ENCODE measurements at places on chromosomes 13 and 19.
A peak's percentile ranks its signal among the peaks of the same experiment; 100 is the strongest.

DNA sequence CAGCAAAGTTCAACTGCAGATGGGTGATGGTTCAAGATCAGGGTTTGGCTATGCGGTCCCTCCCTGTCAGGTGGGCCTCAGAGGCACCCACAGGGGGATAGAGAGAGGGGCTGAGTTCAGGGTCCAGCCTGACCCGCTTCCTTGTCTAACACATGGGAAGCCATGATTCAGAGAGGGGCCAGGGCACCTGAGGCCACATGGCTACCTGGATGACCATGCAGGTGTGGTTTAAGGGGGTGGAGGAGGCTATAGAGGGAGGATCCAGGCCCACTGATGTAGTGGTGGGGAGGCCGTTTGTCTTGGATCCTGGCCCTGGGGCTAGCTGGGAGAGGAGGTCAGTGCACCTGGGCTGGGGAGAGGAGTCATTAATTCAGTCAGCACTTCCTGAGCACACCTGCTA, 56.7 kb downstream of the ZNF536 start:
- DNase-seq, result no peak

DNA sequence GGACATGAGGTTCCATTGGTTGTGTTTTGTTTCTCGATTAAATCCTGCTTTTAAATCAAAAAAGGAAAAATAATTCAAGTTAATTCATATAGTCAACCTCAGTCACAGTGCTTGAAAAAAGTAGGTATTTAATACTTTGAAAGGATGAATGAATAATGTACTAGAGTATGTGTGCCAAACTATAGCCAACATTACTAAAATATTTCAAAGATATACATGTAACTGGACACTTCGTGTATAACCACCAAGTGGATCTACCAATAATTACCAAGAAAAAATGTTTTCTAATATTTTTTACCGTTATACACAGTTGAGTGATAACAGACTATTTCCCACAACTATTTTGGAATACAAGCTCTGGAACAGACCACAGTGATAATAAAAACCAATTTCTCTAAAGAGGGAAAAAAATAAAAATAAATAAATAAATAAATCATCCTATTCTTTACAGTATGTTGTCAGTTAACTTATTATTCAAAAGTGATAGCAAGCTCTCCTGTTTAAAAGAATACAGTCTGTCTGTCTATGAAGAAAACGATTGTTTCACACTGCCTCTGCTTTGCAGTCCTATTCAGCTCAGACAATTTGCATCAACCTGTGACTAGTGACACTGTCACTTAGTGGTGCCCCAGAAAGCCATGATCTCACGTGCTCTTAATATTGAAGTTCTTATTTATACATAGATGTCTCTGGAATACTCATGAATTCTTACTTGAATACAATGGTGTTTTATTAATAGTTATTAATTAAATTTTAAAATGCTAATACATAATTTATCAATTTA, 58.2 kb downstream of the UBL3 start:
- DNase-seq, result no peak

- DNase-seq, result no peak
Measured at GRCh38 chr13:45490068-45490467, 25.3 kb downstream of the COG3 start.

GRCh38 chr13:94063096-94063495, 416.4 kb downstream of the DCT start:
- DNase-seq, result no peak

DNA sequence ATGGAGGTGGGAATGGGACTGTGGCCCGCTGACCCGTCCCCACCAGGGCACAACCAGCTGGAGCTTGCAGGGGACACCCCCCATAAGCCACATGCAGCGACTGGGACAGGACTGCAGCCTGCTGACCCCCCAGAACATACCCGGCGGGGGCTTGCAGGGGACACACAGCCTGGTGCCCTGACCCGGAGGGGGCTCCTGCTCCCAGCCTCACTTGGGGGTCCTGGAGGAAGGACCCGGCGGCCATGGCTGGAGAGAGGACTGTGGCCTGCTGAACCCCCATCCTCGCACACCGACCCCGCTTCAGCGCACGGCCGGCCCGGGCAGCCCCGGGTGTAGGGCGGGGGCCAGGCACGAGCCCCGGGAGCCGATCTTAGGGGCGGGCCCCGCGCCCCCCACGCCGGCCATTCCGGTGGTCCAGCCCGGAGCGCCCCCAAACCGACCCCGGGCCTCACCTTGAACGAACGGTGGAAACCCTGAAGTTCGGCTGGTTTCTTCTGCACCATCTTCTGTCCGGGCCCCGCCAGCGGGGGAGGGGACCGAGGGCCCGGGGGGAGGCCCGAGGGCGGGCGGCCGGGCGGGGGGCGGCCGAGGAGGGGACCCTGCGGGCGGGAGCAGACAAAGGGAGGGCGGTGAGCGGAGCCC, 574 bp downstream of the MKNK2 start:
- no peak for DNase-seq

DNA sequence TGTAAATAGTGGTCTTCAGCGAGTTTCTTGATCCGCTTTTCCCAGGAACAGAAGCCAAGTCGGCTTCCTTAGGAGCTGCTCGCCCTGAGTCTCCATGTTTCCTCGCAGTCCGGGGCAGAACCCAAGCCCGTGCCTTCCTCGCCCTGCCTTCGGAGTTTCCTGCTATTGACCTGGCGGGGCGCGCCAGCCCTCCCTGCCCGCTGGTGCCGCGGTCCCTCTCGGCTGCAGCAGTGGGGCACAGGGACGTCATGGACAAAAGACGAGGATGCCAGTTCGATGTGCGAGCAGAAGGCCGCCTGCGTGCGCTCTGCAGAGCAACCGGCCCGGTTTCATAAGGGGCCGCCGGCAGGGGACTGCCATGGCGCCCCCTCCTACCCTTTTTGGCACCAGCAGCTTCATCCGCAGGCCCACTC, 156.6 kb downstream of the TM9SF2 start:
- DNase-seq, result peak; percentile 50

DNA sequence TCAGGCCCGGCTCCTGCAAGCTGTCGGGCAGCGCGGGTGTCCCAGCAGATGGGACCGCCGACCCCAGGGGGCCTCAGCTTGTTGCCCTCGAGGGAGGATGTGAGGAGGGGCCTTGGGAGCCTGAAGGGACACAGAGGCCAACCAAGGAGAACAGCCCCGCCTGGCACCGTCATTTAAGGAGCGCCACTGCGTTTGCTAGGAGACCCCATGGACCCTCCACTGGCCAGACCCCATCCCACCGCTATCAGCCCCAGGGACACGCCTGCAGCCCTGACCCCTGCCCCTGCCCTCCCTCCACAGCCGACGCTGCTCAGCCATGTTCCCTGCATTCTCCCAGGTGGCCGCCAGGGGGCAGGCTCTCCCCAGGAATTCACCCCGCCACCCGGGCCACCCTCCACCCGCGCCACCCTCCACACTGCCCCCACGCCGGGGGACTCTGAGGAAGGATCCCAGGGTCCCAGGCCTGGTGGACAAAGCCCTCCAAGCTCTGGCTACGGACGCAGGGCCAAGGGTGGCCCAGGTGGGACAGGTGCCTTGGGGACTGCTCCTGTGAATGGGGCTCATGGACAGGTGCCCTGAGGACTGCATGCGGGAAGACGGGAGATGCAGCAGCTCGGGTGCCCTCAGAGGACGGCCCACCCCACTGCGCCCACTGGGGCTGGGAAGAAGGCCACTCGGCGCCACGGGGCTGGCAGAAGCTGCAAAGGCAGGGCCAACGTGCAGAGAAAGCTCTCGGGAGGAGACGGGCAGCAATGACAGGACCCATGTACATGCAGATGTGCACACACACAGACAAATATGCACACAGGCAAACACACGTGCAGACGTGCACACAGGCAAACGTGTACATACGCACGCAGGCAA, 34.4 kb downstream of the PIP5K1C start:
- DNase-seq, result no peak

- DNase-seq, result no peak
Measured at GRCh38 chr13:110070511-110071120, 236.3 kb downstream of the COL4A1 start.

GRCh38 chr13:73179650-73180274, 121.0 kb downstream of the KLF5 start:
- no peak for DNase-seq

GRCh38 chr19:11375143-11375948, 880 bp downstream of the SWSAP1 start:
- DNase-seq, result no peak

DNA sequence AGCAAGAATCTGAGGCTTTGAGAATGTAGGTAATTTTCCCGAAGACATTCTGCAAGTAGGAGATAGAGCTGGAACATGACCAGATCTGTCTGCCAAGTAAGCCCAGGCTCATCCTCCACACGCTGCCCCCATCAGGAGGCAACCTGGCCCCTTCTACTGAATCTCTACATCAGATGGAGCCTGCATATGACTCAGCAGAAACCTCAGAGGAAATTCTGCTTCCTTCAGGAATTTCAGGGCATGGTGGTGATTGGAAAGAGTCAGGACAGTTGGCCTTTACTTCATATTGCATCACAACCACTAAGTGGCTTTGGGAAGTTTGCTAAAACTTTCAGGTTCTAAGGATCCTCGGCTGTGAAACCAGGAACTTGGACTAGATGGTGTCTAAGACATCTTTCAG, 85.2 kb downstream of the LRRC63 start:
- DNase-seq, result no peak

DNA sequence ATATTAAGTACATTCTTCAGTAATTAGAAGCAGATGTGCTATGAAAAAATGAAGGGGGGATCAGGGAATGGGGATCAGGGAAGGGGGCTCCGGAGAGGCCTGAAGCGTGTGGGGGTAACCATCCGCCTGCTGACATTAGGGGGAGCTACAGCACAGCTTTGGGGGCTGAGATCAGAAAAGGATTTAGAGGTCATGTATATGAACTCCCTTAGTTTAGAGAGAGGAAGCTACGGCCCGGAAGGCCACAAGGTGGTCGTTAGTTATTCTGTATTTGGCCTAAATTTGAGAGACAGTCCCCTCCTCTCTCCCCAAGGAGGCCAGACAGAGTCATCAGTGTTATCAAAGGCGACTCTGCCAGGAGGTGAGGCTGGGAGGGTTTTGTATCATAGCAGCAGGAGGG, 99.0 kb downstream of the TM9SF2 start:
- no peak for DNase-seq

- peak; percentile 81 for DNase-seq
Measured at GRCh38 chr19:35248310-35249145, at the start of gene LSR. TSS of gene LSR (plus strand) at chr19:35249002. CDS start at chr19:35249023, 21 bp downstream.

GRCh38 chr13:47726394-47726793, 274.7 kb downstream of the SUCLA2 start:
- DNase-seq, result no peak

- no peak for DNase-seq
Measured at GRCh38 chr13:33855371-33855895, 37.5 kb downstream of the RFC3 start.

All from NT2/D1 (cell line).